ENCODE measurements at places on chromosomes 4 and X. TPM values are rescaled to one million over a fixed set of nuclear protein-coding genes. Genes with fewer than 3 reads are reported as not detected.

GRCh38 chr4:169675825-169676224 is 55.4 kb downstream of the CLCN3 start:
- H3K4me1 ChIP-seq = no peaks in the 10 kb centered on the region
- no peaks in the 10 kb centered on the region for H3K36me3 ChIP-seq
- no peaks in the 10 kb centered on the region for H3K27me3 ChIP-seq
- H3K4me3 ChIP-seq = no peak overlapping the region
- no peak overlapping the region for H3K27ac ChIP-seq

DNA sequence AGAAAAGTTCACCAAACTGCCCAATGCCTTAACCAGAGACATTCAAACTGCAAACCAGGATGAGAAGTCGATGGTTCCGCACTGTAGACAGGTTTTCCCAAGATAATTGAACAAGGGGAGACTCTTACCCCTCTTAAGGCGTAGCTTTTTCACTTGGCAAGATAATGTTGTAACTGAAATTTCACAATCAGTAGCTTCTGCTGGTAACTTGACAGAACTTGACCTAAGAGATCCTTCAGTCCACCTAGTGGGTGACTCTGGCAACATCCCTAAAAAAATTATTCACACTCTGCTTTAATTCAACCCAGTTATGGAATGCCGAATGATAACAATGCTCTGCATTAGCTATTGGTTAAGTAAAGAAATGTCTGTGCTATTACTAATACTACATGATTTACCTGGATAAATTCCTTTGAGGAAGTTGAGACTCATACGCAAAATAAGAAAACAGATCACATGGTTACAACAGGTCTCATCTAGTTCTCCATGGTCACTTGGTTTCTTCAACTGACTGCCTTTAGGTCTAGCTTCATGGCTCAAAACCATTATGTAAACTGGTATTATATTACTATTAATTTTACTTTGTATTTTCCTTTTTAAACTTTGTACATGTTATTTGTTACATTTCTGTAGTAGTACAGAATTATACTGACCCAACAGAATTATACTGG is 9.1 kb downstream of the ELF2 start:
- H3K27ac ChIP-seq = peak overlapping the region; percentile 90
- DNase-seq = peak; percentile 72
- H3K27me3 ChIP-seq = no peaks in the 10 kb centered on the region

- no peak overlapping the region for H3K4me3 ChIP-seq
- no peaks in the 10 kb centered on the region for H3K36me3 ChIP-seq
- H3K27me3 ChIP-seq = peaks cover 8% of the 10 kb centered on the region
- H3K27ac ChIP-seq = no peak overlapping the region
Observed at GRCh38 chrX:153844509-153845082, 14.3 kb upstream of the PDZD4 start.

GRCh38 chrX:42027367-42028000 is 104.1 kb upstream of the CASK start:
- no peaks in the 10 kb centered on the region for H3K4me1 ChIP-seq
- DNase-seq = no peak
- H3K4me3 ChIP-seq = no peak overlapping the region
- no peaks in the 10 kb centered on the region for H3K27me3 ChIP-seq

DNA sequence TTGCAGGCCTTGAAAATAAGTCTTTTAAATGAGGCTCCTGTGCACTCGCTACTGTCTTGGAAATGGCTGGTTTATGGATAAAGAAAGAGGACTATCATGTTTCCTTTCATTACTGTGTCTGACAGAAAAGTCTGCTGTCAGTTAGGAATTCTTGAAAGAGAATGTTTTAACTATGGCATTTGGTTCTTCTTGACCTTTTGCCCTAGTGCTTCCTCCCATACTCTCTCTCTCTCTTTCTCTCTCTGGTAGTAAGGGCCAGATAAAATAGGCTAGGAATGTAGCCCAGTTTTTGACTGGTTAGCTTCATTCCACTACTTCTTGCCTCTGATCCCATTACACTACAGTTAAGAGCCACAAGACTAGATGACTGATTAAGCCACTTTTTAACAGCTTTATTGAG is 29.8 kb downstream of the YY2 start:
- H3K27ac ChIP-seq = no peak overlapping the region
- no peaks in the 10 kb centered on the region for H3K27me3 ChIP-seq
- DNase-seq = no peak
- no peak overlapping the region for H3K4me3 ChIP-seq

DNA sequence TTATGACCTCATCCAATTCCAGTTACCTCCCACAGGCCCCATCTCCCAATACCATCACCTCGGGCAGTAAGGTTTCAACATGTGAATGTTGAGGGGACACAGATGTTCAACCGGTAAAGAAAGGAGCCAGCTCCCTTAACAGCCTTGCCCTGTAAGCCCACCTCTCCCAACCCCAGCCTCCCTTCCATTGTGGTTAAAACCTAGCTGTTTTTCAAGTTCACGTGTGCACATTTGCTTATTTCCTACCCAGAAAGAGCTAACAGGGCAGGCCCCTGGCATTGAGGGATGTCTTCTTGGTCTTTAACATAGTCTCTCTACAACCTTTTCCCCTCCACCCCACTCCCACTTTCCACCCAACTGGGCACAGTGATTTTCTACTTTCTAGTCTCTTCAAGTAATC is 385.7 kb downstream of the FBXW7 start:
- H3K36me3 ChIP-seq = no peaks in the 10 kb centered on the region
- H3K4me3 ChIP-seq = no peak overlapping the region
- no peak overlapping the region for H3K27ac ChIP-seq
- H3K4me1 ChIP-seq = no peaks in the 10 kb centered on the region
- H3K27me3 ChIP-seq = peaks cover 2% of the 10 kb centered on the region

DNA sequence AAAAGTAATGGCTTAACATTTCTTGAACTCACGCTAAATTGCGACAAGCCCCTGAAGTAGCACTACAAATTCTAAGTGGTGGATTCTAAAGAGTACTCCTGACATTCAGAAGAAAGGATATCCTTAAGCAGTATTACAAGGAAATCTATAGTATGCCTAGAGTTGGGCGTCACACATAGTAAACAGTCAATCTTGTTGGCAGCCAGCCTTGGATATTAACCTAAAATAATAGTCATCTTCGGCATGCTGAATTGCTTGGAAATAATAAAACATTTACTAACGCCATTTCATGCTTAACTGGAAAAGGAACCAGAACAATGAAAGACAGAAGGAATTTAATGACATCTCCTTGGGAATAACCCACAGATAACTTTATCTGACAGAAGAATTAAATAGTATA is 18.6 kb downstream of the ATP8A1 start:
- H3K4me3 ChIP-seq = no peak overlapping the region
- no peaks in the 10 kb centered on the region for H3K4me1 ChIP-seq
- H3K36me3 ChIP-seq = no peaks in the 10 kb centered on the region
- no peak overlapping the region for H3K27ac ChIP-seq
- DNase-seq = no peak

DNA sequence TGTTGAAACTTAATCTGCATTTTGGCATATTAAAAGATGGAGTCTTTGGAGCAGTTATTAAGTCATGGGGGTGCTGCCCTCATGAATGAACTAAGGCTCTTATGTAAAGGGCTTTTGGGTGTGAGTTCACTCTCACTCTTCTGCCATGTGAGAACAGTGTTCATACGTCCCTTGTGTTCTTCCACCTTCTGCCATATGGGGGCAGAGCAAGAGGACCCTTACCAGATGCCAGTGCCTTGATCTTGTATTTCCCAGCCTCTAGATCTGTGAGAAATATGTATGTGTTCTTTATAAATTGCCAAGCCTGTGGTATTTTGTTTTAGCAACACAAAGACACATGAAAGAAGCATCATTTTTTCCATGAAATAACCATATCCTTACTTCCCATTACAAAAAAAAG is 213.9 kb downstream of the SPOCK3 start:
- H3K27ac ChIP-seq = no peak overlapping the region
- H3K4me1 ChIP-seq = peaks cover 2% of the 10 kb centered on the region

DNA sequence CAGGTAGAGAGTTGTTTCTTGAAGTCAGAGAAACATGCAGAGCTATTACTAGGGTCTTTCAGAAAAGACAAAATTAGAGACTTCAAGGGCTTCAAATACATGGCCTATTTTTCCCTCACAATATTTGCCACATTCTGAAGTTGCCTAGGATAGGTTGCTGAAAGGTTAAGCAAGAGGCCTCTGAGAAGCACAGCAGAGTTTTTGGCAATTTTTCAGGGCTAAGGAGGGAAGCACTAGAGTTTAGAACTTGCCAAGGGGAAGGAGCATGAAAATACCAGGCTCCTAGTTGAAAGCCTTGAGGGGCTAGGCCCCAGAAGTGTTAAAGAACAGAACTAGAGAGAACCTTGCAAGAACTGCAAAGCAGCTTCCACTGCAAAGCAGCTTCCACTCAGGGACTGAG is 86.4 kb downstream of the ANAPC10 start:
- H3K27ac ChIP-seq = no peak overlapping the region
- no peak overlapping the region for H3K4me3 ChIP-seq
- DNase-seq = no peak
- H3K27me3 ChIP-seq = no peaks in the 10 kb centered on the region

DNA sequence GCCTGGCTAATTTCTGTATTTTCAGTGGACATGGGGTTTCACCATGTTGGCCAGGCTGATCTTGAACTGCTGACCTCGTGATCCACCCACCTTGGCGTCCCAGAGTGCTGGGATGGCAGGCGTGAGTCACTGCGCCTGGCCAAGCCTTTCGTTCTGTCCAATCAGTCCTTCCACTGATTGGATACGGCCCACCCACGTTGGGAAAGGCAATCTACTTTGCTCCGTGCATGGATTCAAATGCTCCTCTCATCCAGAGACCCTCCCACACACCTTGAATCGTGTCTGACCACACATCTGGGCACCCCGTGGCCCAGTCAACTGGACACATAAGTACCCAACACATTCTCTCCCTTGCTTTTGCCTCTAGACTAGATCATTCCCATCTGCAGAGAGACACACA is 74.9 kb downstream of the CRLF2 start:
- H3K4me1 ChIP-seq = no peaks in the 10 kb centered on the region
- H3K27ac ChIP-seq = no peak overlapping the region
- no peak overlapping the region for H3K4me3 ChIP-seq
- H3K27me3 ChIP-seq = no peaks in the 10 kb centered on the region

DNA sequence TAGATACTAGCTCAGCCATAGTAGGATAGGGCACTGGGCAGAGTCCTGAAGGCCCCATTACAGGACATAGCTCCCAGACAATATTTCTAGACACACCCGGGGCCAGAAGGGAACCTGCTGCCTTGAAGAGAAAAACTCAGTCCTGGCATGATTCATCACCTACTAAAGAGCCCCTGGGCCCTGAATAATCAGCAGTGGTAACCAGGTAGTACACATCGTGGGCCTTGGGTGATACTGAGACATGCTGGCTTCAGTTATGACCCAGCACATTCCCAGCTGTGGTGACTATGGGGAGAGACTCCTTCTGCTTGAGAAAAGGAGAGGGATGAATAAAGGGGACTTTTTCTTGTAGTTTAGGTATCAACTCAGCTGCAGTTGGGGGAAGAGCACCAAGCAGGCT is 104.3 kb upstream of the STK26 start:
- DNase-seq = no peak
- no peak overlapping the region for H3K4me3 ChIP-seq
- no peaks in the 10 kb centered on the region for H3K27me3 ChIP-seq
- H3K4me1 ChIP-seq = no peaks in the 10 kb centered on the region

DNA sequence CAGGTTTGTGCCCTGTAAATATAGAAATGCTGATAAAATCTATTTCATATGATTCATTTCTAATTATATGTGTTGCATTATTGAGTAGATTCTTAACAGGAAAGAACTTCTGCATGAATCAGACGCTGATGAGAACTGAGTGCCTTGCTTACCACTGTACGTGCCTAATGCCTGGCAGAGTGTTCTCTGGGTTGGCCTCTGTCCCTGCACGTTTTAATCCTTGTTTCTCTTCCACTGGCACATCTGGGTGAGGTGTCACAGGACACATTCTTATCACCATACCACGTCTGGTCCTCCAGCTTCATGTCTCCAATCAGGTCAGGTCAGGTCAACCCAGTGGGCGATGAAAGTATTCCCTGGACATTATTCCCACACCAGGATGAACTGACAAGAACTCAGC is 53.6 kb downstream of the KLF3 start:
- no peak overlapping the region for H3K4me3 ChIP-seq
- peaks cover 10% of the 10 kb centered on the region for H3K4me1 ChIP-seq
- no peaks in the 10 kb centered on the region for H3K36me3 ChIP-seq
- H3K27me3 ChIP-seq = no peaks in the 10 kb centered on the region
- peak overlapping the region; percentile 36 for H3K27ac ChIP-seq

DNA sequence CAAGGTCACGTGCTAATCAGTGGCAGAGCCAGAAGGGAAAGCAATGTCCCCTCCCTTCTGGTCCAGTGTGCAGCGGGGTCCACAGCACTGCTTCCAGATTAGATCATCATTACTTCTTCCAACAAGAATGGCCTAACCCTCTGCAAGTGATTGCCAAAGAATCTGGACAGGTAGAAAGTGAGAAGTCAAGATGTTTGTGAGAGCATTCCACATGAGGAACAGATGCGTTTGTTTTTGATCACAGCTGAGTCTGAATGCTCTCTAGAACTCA is 147.7 kb downstream of the SHROOM3 start:
- no peak overlapping the region for H3K4me3 ChIP-seq
- H3K36me3 ChIP-seq = no peaks in the 10 kb centered on the region
- H3K27me3 ChIP-seq = peaks cover 26% of the 10 kb centered on the region

DNA sequence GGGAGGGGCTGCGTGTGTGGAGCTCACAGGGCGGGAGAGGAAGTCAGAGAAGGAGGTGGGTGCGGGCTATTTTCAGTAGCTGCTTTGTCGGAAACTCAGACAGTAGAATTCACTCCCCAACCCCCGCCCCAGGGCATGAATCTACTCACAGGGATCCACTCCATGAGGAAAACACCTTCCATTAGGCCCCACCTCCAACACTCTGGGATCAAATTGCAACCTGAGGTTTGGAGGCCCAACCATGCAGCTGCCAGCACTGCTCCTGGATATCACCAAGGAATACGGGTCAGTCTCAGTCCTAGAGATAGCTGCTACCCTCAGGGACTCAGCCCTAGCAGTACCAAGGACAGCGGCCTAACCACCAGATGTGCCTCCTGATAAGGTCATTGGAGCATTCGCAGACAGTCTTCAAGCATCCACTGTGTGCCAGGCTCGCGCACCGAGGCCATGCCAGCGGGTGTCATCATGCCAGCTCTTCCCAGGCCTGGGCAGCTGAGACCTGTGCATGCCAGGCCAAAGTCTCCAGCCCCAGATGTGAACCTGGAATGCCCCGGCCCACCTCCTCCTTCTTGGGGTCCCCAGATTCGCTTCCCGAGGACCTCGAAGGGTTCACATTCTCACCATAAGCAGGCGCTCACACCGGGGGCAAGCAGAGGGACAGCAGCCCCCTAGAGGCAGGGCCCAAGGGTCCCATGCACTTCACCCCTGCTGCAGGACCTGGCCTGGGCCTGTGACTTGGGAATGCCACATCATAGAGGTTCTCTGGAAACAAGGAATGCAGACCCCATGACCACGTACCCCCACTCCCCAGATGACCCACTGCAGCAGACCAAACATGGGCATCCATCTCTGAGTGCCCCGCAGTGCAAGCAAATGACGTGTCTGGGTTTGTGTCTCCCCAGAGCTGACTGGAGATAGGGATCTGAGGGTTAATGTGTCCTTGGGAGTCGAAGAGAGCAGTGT is 102.3 kb downstream of the ADRA2C start:
- no peaks in the 10 kb centered on the region for H3K36me3 ChIP-seq
- H3K27ac ChIP-seq = no peak overlapping the region
- DNase-seq = no peak

Gene TMEM165
- 144 TPM for polyA plus RNA-seq

Gene AWAT1
- polyA plus RNA-seq = not detected

Gene IGFBP7
- 413 TPM for polyA plus RNA-seq

Gene HAND2
- not detected for polyA plus RNA-seq

Gene BST1
- 1.1 TPM for polyA plus RNA-seq

Gene VCX
- not detected for polyA plus RNA-seq

Gene STBD1
- 0.71 TPM for polyA plus RNA-seq

Gene PWWP3B
- polyA plus RNA-seq = 0.16 TPM

Gene XPNPEP2
- polyA plus RNA-seq = not detected

All from keratinocyte (primary cell).